ENCODE measurements at places on chromosomes 6 and 20.

DNA sequence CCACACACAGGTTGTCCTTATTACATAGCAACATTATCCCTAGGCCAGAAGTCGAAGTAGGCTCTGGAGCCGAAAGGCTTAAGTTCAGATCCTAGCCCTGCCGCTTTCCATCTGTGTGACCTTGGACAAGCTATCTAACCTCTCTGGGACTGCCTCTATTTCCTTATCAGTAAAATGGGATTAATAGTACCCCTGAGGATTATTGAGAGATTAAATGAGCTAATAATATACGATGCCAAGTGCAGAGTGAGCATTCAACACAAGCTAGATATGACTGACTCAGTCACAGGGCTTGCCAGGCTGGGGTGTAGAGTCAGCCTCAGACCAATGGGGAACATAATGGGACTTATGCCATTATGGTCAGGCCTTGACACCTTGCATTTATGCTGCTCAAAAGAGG, 8.9 kb upstream of the SPATA2 start:
- DNase-seq = no peak

GRCh38 chr6:153484056-153484455, 353.0 kb upstream of the RGS17 start:
- no peak for DNase-seq

DNA sequence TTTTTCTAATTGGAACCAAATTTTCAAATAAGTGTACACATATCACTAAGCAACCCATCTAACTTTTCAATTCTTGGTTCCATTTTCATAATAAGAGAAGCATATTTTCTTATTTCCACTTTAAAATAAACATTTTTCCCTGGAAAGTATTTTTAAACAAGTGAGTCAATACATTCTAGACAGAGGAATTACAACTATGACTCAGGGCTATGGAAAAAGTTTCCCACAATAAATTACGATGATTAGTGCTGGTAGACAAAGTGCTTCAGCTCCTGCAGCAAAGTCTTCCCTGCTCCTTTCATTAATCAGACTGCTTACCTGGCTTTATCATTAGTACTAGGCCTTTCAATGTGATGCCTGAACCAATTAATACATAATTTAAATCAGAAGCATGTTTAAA, 322.5 kb downstream of the HACE1 start:
- DNase-seq = no peak

- no peak for DNase-seq
Measured at GRCh38 chr6:28586324-28586723, 60.6 kb downstream of the GPX5 start.

DNA sequence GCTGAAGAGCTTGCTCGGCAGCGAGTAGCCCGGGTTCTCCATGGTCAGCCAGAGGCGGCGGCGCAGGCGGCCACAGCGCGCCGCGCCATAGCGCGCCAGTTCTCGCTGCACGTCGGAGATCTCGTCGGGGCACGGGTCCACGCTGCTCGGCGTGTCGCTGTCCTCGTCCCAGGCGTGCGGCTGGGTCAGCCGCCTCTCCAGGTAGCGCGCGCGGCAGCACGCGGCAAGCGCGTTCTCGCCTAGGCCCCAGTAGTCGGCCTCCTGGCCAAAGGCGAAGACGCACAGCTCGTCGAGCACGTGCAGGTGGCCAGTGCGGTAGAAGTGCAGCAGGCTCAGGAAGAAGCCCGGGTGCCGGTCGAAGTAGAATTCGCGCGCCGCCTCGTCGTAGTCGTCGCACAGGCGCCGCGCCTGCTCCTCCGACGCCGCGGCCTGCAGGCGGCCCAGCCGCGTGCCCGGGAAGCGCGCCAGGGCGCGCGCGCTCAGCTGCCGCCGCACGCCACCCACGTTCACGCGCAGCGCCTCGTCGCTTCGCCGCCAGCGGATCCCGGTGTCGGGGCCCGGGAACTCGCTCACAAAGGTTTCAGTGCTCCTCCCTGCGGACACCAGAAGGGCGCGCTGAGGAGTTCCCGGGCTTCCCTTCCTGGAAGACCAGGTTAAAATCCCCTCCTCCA, 2.7 kb downstream of the KCNS1 start:
- no peak for DNase-seq

DNA sequence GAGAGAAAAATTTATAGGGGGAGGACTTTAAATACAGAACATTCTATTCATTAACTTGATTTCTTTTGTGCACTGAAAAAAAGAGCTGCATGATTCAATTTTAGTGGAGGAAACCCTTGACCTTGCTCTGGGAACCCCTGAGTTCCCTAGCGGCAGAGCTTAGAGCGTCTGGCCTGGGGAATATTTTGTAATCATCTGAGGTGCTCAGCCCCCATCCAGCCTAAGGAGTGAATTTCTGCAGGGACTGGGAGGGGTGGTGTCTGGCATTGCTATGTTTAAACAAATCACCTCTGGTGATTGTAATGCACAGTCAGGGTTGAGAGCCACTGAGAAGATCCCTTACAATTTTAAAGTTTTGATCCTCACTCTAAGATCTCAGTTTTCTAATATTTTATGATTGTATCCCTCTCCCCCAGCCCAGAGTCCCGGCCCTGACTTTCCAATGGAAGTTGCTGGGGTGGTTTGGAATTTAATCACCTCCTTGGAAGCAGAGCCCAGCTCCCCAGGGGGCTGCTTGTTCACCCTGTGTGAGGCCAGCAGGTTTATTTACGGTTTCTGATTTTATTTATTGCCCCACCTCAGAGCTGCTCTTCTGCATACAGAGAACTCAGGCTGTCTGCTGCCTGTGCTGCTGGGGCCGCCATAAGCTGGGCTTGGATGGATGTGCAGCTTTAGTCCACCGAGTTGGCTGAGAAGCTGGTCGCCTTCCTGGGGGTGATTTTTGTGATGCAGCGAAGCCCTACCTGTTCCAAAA, 263.1 kb downstream of the LRFN2 start:
- no peak for DNase-seq

DNA sequence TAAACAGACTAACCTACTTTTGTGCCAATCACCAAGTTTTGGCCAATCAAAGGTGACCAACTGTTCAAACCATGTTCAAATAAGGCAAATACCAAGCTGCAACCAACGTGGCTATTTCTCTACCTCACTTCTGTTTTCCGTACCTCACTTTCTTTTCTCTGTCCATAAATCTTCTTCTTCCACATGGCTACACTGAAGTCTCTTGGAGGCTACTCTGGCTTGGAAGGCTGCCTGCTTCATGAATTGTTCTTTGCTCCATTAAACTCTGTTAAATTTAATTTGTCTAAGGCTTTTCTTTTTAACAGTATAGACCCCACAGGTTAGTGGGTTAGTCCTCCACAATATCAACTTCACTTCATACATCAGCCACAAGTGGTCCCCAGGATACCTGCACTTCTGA, 58.8 kb downstream of the MKKS start:
- DNase-seq = no peak

DNA sequence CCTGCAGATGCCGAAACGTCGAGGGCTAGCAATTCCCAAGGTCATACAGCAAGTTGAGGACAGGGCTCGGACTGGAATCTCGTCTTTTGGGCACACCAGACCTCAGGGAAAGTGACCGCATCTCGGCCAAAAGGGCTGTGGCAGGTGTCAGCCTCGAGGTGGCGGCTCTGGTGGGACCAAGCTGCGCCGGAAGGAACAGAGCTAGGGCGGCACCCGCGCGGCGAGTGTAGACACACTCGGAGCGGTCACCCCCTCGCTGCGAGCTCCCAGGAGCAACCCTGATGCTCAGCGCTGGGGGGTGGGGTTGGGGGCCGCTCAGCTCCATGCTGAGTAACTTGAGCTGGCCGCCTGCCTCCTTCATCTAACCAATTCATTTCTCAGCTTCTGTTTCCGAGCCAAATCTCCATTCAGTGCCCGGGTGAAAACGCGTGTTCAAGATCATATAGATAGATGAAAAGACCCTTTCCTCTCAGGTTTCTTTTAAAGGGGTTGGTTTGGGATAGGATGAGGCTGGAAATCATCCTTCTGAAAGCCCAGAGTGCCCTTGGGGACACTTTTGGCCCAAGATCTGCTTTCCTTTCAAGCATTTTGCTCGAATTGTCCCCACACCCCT, 2.2 kb upstream of the TUBB2B start:
- DNase-seq = peak; percentile 48

- no peak for DNase-seq
Measured at GRCh38 chr20:25565578-25566157, 19.7 kb downstream of the NINL start.

DNA sequence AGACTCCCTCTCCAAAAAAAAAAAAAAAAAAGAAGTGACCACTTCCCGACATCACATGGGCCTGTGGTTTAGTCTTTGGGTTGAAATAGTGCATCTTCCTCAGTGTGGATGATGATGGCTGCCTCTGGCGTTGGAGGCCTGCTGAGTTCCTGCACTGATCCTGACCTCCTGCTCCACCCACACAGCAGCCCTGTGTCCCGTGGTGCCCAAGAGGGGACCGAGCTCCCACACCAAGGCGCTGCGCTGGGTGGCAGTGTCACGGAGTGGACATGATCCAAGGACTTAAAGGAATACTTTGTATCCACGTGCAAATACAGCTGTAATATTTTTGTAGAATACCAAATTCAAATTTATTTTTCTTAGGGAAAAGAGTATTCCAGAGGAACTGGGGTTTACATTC, 109.2 kb upstream of the PHACTR3 start:
- no peak for DNase-seq

- no peak for DNase-seq
Measured at GRCh38 chr20:51331481-51331880, 211.0 kb downstream of the NFATC2 start.

DNA sequence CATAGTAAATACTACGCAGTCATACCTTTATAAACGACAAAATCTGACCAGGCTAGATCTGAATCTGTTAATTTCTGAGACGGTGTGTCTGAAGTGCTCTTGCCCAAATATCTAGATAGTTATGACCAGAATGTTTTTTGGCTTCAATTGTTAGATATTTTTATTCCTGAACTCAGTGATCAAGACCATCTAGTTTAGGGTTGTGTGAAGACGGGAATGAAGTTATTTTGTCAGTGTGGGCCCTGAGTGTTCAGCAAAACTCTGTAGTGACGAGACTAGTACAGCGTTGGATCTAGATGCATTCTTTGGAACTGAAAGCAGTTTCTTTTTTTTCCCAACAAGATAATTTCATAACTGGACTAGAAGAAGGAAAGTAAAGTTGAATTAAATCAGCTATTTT, 3.1 kb downstream of the STXBP5 start:
- peak; percentile 53 for DNase-seq

GRCh38 chr6:90846824-90847223, 260.0 kb upstream of the MAP3K7 start:
- no peak for DNase-seq

DNA sequence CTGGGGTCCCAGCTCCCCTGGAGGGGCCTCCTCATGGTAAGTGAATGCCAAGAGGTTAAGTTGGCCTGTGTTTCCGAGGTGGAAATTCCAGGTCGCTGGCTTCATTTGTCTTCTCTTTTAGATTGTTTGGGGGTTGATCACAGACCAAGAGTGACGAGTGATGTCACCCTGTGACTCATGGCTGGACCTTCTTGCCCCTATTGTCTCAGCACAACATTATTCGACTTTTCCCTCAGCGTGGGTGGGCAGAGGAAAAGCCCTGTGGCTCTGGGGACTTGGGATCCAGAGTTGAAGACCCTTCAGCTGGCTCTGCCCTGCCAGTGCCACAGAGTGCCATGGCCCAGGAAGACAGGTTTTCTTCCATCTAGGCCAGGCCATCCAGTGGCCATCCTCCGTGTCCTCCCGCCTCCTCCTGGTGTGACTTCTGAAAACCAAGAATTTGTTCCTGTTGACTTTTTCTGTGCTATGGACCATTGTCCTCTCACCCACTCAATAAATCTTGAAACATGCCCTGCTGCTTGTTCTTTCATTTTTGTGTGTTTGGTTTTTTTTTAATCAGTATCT, 15.4 kb upstream of the SNHG17 start:
- DNase-seq = no peak

GRCh38 chr6:42140032-42140431, 2.4 kb downstream of the C6orf132 start:
- no peak for DNase-seq

- DNase-seq = no peak
Measured at GRCh38 chr6:45423111-45423823, 45.5 kb upstream of the SUPT3H start.

DNA sequence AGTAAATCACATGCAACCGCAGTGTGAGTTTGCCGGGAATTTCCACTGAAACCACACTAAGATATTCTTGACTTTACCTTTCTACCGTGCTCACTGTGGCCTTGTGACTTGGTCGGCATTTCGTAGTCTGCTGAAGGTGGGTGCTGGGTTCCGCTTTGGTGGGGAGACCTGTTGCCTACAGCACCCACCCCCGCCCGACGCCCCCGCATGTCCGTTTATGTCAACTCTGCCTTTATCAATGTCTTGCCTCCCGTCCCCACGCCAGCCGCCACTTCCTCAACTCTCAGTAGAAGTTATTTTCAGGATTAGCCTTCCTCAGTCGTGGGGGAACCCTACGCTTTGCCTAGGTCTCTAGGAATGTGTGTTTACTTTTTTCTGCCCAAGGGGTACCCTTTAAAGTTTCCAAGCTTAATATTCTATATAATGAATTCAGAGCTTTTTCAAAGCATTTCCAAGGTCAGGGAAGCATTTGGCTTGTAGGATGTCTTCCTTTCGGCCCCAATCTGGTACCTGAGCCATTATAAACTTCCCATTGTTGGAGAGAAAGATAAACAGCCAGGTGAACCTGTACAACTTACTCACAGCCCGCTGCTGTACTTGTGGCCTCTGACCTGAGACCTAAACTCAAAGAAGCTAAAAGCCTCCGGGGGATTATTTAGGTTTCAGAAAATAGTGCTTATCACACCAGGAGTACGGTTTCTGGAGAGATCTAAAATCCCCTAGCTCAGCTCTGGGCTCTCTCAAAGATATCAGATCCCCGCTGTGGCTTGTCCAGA, 54.2 kb downstream of the TBC1D7 start:
- DNase-seq = peak; percentile 65

DNA sequence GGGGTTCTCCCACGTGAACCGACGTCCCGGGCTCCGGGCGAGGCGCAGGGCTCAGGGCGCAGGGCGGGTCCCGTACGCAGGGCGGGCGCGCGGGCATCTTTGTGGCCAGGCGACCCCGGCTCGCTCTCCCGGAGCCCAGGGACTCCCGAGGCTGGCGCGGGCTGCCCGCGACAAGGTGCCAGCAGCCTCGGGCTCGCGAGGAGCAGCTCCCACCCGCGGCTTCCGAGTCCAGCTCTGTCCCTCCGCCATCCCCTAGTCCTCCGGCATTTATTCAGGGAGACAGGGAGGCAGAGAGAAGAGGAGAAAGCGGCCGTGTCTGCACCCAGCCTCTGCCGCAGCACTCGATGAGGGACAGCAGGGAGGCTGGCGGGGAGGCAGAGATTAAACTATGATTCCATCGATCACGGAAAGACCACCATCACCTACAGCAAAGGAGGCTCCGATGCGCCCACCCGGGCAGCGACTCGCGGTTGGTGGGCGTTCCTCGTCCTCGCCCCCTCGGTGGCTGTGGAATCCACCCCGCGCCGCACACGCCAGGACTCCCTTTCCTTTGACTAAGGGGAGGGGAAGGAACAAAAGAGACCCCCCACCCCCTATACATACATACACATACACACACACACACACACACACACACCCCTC, 1.1 kb downstream of the RGS17 start:
- DNase-seq = no peak

DNA sequence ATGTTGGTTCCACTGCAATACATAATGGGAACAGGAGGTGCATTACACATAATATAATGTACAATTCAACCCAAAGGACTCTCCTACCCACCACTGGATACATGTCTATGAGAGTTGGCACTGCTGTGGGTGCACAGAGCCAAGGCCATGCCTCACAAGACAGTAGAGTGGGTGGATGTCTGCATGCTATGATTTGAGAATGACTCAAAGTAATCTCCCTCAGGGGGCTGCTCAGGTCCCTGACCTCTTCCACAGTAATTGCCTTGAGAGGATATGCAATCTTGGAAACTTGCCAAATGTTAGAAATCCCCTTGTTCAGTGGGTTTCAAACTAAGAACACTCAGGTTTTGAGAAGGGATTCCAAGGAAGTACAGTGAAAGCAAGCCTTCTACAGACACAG, 79.0 kb downstream of the ANKEF1 start:
- no peak for DNase-seq

Data from pons (tissue), 1 donor.